Effector CD4-positive, alpha-beta T cell (primary cell): ENCODE measurements at places on chromosomes 3 and 15.

DNA sequence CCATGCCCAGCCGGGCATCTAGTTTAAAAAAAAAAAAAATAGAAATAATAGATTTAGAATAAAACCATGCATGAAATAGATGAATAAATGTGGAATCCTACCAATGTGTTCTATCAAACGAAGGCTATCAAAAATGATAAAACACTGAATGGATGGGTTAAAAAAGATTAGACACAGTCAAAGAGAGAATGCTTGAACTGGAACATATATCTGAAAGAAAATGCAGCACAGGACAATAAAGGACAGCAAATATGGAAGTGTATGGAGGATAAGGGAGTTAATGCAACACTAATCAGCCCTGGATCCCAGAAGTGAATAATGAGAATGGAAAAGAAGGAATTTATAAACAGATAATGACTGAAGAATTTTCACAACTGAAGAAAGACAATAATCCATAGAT is 571.7 kb downstream of the GRM7 start:
- DNase-seq: no peak

- DNase-seq: no peak
Observed at GRCh38 chr3:124628863-124629262, 101.4 kb upstream of the UMPS start.

- DNase-seq: no peak
Observed at GRCh38 chr3:36784138-36784635, 19.8 kb upstream of the DCLK3 start.

- no peak for DNase-seq
Observed at GRCh38 chr3:80063535-80063934, 295.7 kb upstream of the ROBO1 start.

- no peak for DNase-seq
Observed at GRCh38 chr3:64686446-64686908, 1.3 kb downstream of the ADAMTS9 start.
